Spleen (tissue), 13 donors: ENCODE measurements at places on chromosomes 3 and 15. TPM values are rescaled to one million over a fixed set of nuclear protein-coding genes. Genes with fewer than 3 reads are reported as not detected.

GRCh38 chr3:116770815-116771450, 61.4 kb downstream of the TUSC7 start:
- H3K27ac ChIP-seq, result no peak overlapping the region
- no peaks in the 10 kb centered on the region for H3K36me3 ChIP-seq
- DNase-seq, result no peak
- H3K4me1 ChIP-seq, result no peaks in the 10 kb centered on the region
- no peaks in the 10 kb centered on the region for H3K27me3 ChIP-seq

DNA sequence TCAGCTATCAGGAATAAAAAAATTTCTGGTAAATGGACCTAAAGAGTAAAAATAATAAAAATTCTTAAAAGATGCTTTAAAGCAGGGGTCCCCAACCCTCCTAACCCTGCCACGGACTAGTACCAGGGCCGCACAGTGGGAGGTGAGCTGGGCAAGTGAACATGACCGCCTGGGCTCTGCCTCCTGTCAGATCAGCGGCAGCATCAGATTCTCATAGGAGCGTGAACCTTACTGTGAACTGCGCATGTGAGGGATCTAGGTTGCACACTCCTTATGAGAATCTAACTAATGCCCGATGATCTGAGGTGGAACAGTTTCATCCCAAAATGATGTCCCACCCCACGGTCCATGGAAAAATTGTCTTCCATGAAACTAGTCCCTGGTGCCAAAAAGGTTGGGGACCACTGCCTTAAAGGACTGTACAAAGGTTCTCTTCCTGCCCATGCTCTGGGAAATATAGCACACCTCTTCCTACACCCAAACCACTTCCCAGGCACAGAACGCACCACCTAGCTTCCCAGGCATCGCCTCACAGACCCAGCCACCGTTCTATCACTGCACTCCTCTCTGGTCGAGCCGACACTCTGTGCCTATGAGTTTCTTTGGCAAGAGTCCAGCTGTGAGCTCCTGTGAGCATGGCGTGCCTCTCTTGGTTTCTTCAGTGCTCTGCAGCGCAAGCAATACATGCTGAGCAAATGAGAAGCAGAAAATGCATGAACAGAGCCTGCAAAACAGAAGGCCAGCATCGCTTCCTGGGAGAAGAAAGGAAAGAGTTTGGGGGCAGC, 104.9 kb downstream of the OCA2 start:
- DNase-seq, result no peak
- H3K4me1 ChIP-seq, result no peaks in the 10 kb centered on the region
- no peak overlapping the region for H3K4me3 ChIP-seq
- H3K27ac ChIP-seq, result no peak overlapping the region
- H3K36me3 ChIP-seq, result no peaks in the 10 kb centered on the region

DNA sequence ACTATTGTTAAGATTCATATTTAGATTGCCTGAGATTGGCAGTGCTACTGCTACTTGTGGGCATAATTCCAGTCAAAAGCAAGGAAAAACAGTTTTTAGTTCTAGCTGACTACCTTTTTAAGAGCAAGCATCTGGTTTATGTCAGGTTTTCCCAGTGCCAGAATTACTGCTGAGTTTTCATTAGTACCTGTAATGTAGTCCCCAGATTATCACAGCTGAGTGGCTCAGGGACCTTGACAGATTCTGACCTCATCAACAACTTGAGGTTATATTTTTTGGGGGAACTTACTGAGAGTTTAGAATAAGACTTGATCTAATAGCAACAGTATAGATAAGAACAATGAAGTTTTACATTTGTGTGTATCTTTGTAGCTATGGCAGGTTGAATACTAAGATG, 31.0 kb downstream of the NXPE3 start:
- peaks cover 13% of the 10 kb centered on the region for H3K36me3 ChIP-seq

SLC2A2 gene
- polyA plus RNA-seq, result not detected

- no peaks in the 10 kb centered on the region for H3K27me3 ChIP-seq
- no peak for DNase-seq
- H3K27ac ChIP-seq, result no peak overlapping the region
- H3K36me3 ChIP-seq, result no peaks in the 10 kb centered on the region
These were observed 73.1 kb downstream of the OXSM start for GRCh38 chr3:25863011-25863415.

- H3K27ac ChIP-seq, result no peak overlapping the region
- no peak for DNase-seq
- H3K4me1 ChIP-seq, result no peaks in the 10 kb centered on the region
These were observed 18.3 kb upstream of the SETMAR start for GRCh38 chr3:4284865-4285264.

DNA sequence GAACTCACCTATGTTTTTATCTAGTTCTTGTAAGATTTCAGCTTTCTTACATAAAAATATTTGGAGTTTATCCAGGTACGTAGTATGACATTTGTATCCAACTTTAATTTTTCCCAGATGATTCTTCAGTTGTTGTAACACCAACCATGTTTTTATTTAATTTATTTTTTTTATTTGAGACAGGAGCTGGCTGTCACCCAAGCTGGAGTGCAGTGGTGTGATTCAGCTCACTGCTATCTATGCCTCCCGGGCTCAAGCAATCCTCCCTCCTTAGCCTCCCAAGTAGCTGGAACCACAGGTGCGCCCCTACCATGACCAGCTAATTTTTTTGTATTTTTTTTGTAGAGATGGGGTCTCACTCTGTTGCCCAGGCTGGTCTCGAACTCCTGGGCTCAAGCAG, 6.6 kb downstream of the XYLB start:
- no peaks in the 10 kb centered on the region for H3K27me3 ChIP-seq
- peaks cover under 1% of the 10 kb centered on the region for H3K4me1 ChIP-seq
- no peak overlapping the region for H3K27ac ChIP-seq
- no peak for DNase-seq
- H3K36me3 ChIP-seq, result no peaks in the 10 kb centered on the region
